NCI-H1048 (cell line): ENCODE measurements at places on chromosomes 6 and 20.
A peak's percentile ranks its signal among the peaks of the same experiment; 100 is the strongest.

DNA sequence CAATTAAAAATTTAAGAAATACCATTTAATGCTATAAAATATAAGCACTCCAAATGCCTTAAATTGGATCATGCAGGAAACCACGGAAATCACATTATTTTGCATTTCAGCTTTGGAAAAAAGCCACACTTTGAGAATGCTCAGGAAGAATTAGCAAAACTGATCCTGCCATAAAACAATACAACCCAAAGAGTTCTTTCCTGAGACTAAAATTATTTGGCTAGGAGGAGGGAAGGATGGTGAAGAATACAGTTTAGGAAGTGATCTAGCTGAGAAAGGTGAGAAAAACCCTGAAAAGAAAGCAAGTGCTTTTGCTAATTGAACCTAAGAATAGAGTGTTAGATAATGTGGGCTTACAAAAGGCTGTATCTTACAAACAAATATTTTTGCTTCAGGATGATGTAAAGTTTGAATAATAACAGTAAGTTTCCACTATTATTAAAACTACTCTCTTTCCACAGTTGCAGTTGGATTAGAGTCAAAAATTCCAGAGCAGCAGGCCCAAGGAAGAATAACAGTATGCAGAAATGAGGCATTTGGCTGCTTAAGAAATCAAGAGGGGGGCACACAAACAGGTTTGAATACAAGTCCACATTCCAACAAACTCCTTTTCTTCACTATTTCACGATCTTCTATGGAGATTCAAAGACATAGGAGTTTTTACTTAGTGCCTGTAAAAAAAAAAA lies 565.4 kb downstream of the RFPL4B start:
- no peak for DNase-seq

DNA sequence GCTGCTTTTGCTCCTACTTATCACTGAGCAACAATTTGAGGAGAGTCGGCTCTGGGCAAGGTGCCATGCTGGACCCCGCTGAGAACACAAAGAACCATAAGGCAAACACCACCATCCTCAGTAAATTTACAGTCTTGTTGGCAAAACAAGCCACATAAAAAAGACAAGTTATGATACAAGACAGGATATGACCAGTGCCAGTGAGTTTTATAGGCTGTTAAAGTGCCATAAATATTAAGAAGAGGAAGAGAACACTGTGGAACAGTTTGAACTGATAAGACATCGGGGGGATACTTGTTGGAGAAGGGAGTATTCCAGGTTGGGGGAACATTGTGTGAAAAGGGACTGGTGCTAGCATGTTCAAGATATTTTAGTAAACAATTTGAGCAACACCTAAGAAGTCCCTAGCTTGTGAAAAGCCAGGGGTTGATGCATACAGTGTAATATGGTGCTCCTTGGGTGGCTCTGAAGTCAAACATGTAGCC lies 25.3 kb upstream of the RIPOR2 start:
- no peak for DNase-seq

DNA sequence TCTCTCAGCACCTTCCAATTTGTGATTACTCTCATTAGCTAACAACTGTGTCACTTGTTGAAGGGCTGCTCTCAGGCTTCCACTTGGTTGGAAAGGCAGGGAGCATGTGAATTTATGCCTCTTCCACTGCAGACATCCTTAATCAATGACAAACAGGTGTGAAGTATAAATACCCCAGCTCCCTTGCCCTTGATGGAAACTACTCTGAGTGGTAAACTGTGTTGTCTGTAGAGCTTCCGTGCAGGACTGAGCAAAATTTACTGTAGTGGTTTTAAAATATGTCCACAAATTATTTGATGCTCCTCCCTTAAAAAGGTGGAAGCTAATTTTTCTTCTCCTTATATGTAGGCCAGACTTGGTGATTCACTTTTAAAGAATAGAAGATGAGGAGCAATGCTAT lies 253.0 kb upstream of the TBX18 start:
- no peak for DNase-seq

- DNase-seq: no peak
Observed at GRCh38 chr6:168106633-168107005, 27.6 kb upstream of the FRMD1 start.

DNA sequence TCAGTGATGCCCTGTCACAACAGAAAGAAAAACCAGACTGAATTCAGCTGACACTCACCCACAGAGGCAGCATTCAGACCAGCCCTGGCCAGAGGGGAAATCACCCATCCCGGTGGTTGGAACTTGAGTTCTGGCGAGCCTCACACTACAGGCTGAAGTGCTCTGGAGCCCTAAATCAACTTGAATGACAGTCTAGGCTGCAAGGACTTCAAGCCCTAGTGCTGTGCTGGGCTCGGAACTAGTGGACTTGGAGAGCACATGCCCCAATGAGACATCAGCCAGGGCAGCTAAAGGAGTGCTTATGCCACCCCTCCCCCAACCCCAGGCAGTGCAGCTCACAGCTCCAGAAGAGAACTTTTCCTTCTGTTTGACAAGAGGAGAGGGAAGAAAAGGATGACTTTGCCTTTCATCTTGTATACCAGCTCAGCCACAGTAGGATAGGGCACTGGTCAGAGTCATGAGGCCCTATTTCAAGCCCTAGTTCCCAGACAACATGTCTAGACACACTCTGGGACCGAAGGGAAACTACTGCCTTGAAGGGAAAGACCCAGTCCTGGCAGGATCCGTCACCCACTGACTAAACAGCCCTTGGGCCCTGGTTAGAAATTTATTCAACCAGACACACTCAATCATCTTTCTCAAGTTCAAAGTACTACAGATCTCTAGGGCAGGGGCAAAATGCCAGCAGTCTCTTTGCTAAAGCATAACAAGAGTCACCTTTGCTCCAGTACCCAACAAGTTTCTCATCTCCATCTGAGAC lies 43.2 kb upstream of the PNRC1 start:
- no peak for DNase-seq

- DNase-seq: no peak
Observed at GRCh38 chr20:62736407-62737071, 27.9 kb downstream of the NTSR1 start.

GRCh38 chr20:12394786-12395185 lies 477.1 kb downstream of the BTBD3 start:
- DNase-seq: no peak

GRCh38 chr6:113607821-113608545 lies 249.2 kb upstream of the MARCKS start:
- no peak for DNase-seq

- DNase-seq: no peak
Observed at GRCh38 chr6:151497905-151498304, 4.1 kb downstream of the CCDC170 start.

DNA sequence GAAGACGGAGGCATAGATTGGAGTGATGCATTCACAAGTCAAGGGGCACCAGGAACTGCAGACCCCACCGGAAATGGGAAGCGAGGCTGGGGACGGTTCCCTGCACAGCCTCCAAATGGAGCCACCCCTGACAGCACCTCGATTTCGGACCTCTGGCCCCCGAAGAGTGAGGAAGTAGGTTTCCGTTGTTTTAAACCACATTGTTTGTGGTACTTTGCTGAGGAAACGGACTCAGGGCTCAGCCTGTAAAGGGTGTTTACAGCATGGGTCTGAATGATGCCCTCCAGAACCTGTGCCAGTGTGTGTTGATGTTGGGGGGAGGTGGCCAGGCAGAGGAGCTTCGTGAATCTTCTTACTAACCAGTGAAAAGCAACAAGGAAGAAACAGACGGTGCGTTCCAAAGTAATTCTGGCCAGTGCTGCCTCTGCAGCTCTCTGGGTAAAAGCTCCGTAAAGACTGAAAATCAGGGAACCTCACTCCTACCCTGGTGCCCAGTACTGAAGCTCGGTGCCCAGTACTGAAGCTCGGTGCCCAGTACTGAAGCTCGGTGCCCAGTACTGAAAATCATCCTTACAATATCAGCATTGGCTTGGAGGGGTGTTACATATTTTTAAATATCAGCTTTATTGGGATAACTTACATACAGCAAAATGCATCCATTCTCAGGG lies 30.1 kb upstream of the CCR6 start:
- no peak for DNase-seq

- DNase-seq: no peak
Observed at GRCh38 chr6:168156742-168157265, 77.8 kb upstream of the FRMD1 start.

GRCh38 chr6:32689531-32690501 lies 23.4 kb upstream of the HLA-DQB1 start:
- DNase-seq: no peak

- no peak for DNase-seq
Observed at GRCh38 chr20:1870792-1871550, 24.2 kb upstream of the SIRPA start.

- no peak for DNase-seq
Observed at GRCh38 chr6:118529756-118530155, 18.3 kb upstream of the PLN start.

GRCh38 chr20:9185511-9185910 lies 116.6 kb downstream of the PLCB4 start:
- DNase-seq: no peak

DNA sequence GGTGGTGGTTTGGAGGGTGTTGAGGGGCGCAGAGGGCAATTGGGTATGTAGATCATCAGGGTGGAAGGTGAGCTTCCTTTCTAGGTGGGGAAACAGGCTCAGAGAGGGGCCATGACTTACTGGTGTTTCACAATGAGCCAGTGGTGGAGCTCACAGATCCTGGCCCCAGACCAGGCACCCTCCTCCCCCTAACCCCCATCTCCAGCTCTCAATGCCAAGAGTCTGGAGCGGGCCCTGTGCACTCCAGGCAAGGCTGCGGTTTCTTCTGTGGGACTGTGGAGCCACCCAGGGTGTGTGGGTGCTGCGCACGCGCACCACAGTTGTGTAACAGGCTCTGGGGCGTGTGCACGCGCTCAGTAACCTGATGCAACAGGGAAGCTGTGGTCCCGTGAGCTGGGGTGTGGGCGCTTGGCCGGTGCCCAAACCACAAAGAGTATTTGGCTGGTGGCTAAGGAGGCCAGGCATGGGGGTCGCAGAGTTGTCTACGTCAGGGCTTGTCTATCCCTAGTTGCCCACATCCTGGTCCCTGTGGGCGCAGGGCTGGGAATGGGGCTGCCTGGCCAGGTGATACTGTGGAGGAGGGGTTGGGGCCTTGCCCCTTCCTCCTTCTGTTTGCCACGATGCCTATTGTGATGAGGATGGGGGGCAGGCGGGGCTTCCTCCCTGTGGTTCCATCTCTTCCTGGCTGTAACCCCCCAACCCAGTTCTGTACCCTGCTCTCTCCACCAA lies 37.5 kb upstream of the MRPS18A start:
- DNase-seq: peak; percentile 70

GRCh38 chr6:53956068-53956711 lies 155.1 kb upstream of the MLIP start:
- no peak for DNase-seq

DNA sequence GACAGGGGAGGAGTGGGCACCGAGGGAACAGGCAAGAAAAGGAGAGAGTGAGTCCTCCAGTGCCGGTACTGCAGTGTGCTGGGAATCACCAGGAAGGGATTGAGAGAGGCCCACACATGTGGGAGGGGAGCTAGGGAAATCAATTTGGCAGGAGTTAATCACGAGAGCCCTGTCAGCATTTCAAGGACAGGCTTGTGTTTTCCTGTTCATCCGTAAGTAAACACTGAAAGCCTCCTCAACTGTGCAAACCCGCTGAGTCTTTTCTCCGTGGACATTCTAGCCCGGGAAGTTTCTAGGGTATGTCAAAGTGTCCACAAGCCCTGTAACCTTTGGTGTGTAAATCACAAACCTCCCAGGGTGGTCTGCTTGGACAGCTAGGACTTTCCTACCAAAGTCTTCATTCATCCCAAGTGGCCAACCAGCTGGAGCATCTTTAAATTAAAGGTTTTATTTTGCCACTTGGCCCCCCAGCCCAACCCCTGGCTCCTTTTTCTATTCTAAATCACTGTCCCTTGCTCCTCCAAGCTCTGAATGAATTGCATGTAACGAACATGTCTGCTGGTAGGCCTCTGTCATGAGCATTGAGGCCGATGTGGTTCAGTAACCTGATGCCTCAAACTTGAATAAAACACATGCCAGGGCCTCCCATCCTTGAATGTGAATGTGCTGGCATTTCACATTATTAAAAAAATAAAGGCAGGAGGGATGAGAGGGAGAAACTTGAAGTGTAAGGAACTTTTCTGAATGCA lies 149.1 kb downstream of the ZNF217 start:
- DNase-seq: no peak

DNA sequence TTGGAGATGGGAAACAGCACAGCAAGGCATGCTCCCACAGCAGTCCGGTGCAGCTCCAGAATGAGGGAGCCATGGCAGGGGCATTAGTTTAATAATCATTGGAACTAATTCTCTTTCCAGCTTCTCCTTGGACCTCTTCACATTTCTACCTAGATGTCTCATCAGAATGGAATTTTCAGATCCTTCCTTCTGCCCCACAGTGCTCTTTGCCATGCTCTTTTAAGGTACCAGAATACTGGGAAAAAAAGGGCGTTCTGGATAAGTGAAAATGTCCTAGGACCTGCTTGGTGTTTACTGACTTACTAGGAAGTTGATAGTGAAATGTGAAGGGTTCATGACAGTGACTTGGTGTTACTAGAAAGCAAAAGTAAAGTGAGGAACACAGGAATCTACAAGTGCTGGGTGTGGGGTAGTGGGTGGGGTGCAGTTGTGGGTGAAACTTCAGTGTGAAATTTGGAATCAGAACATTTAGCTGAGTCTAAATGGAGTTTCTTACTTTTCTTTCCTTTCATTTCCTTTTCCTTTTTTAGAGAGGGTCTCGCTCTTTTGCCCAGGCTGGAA lies 207.1 kb downstream of the ARID1B start:
- DNase-seq: no peak

GRCh38 chr6:11009353-11009752 lies 34.8 kb downstream of the ELOVL2 start:
- DNase-seq: no peak

DNA sequence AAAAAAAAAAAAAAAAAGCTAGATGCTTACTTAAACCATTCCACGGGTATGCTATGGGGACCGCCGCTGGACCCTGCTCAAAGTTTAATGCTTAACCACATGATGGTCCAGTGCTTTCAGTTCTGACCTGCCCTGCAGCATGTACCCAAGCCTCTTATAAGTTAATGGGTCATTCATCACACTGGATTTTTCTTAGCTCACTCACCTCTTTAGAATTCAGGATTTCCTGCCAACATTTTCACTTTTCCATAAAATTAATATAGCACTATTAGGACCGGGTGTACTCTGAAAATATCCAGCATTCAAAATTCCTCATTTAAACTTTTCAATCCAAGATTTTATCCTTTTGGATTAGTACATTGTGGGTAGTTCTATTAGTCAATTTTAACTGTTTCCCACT lies 140.8 kb downstream of the ALDH8A1 start:
- DNase-seq: no peak

DNA sequence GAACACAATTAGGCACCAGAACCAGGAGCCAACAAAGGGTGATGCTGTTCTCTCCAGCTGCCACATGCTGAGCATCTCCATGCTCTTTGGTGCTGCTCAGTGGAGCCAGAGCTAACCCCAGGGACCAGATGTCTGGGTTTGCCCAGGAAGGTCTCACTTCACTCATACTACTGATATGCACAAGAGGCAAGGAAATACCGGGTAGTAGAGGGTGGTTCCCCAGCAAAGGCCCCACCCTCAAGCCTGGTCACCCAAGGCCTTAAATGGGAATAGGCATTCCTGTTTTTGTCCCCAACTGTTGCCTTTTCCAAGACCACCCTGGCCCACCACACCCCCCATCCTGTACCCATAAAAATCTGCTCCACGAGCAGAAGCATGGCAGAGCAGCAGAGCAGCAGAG lies 204.5 kb upstream of the TAB2 start:
- no peak for DNase-seq
